ENCODE measurements at places on chromosomes 11 and 22. TPM values are rescaled to one million over a fixed set of nuclear protein-coding genes. Genes with fewer than 3 reads are reported as not detected.

The MB gene
- total RNA-seq, result not detected

The SNX19 gene
- total RNA-seq, result 47.7 TPM

The BTBD18 gene
- total RNA-seq, result not detected

The KDM4E gene
- total RNA-seq, result not detected

The BARX2 gene
- total RNA-seq, result not detected

The MPST gene
- 23.4 TPM for total RNA-seq

The BMAL1 gene
- 76.8 TPM for total RNA-seq

The SLC7A4 gene
- 0.79 TPM for total RNA-seq

The P4HA3 gene
- total RNA-seq, result not detected

The MRPL16 gene
- 70.0 TPM for total RNA-seq

The SULT4A1 gene
- total RNA-seq, result not detected

The ZNF215 gene
- total RNA-seq, result 1.1 TPM

The FAT3 gene
- total RNA-seq, result not detected

The C1QTNF4 gene
- total RNA-seq, result 0.47 TPM

The IL17REL gene
- total RNA-seq, result not detected

The GRK3 gene
- total RNA-seq, result 32.6 TPM

The PDE3B gene
- 117 TPM for total RNA-seq

The LRRC56 gene
- 4.7 TPM for total RNA-seq

The IL18 gene
- 0.75 TPM for total RNA-seq

The PRRG4 gene
- 0.33 TPM for total RNA-seq

The CHRM1 gene
- total RNA-seq, result not detected

The AGBL2 gene
- total RNA-seq, result 7.7 TPM

The TREH gene
- total RNA-seq, result not detected

All from activated naive CD8-positive, alpha-beta T cell treated with anti-CD3 and anti-CD28 coated beads, Interleukin-2, amount 10 ng/mL, durations not matched to agents 7 days and 5 days (primary cell).